ENCODE measurements at places on chromosomes 7 and 10.
A peak's percentile ranks its signal among the peaks of the same experiment; 100 is the strongest.

DNA sequence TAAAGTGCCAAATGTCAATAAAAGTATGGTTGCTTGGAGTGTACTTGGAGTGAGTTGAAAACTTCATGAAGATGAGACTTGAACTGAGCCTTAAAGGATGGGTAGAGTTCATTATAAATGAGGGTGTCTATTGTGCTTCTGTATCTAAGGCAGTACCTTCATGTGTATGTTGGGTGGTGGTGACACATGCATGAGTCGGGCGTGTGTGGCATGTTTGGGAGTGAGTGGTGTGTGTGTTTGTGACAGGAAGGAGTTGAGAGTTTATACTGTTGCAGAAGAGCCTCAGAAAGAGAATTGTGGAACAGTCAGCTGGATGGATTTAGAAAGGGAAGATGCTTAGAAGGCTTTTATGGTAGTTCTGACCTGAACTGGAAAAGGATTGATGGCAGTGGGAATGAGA is 6.0 kb upstream of the ZRANB1 start:
- no peak for DNase-seq

DNA sequence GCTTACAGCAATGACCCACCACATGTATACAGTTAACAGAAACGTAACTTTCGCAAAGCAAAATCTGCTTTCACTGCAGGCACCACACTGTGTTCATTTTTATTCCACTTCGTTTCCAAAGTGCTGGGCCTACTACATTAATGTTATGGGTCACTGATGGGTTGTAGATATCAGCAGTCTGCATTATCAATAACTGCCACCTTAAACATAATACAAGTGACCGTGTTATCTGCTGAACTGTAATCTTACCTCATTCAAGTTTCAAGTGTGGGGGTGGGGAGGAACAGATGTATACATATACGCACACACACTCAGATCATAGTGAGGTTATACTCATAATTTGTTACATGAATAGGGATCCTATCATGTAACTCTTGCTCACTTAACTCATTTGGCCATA is 21.1 kb downstream of the RNF32 start:
- no peak for DNase-seq

DNA sequence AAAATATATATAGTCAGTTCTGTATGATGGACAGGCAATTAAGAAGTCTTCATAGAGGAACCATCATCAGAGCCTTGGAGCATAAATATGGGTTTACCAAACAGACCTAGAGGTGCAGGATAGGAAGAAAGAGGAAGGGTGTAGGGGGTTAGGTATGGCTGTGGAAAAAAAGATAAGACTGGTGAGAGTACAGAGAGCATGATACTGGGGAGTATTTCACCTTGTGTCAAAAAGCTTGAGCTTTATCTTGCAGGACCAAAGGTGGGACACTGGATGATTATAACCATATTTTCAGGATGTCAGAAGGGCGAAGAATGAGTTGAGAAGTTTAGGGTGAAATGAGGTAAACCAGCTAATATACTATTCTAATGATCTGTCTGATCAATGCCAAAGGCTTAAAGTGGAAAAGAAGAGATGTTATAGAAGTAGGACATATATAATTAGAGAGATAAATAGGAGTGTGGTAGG is 54.6 kb downstream of the MRPL32 start:
- DNase-seq: no peak

DNA sequence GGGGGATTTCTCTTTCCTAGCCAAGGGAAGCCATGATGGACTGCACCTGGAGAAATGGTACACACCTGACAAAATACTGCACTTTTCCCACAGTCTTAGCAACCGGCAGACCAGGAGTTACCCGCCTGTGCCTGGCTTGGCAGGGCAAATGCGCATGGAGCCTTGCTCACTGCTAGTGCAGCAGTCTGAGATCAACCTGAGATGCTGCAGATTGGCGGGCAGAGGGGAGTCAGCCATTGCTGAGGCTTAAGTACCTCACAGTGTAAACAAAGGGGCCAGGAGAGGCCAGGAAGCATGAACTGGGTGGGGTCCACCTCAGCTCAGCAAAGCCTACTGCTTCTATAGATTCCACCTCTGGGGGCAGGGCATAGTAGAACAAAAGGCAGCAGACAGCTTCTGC is 49.4 kb downstream of the OR13A1 start:
- DNase-seq: no peak

GRCh38 chr10:12768156-12769100 is 233.1 kb downstream of the CCDC3 start:
- DNase-seq: no peak

DNA sequence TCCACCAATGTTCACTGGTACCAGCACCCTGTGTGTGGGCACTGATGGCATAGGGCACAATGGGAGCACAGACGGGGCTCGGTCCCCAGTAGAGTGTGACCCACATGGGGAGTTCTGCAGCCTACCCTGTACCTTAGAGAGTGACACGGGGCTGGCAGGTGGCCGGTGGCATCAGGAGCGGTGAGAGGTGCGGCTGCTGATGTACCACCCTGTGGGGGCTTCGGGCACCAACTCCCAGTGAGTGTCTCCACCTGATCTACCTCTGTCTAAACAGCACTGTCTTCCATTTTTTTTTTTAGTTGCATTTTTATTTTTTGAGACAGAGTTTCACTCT is 4.1 kb downstream of the JAKMIP3 start:
- no peak for DNase-seq

- no peak for DNase-seq
Measured at GRCh38 chr7:47511699-47512370, 70.1 kb downstream of the TNS3 start.

GRCh38 chr10:80900661-80901060 is 363.0 kb downstream of the SH2D4B start:
- DNase-seq: no peak

DNA sequence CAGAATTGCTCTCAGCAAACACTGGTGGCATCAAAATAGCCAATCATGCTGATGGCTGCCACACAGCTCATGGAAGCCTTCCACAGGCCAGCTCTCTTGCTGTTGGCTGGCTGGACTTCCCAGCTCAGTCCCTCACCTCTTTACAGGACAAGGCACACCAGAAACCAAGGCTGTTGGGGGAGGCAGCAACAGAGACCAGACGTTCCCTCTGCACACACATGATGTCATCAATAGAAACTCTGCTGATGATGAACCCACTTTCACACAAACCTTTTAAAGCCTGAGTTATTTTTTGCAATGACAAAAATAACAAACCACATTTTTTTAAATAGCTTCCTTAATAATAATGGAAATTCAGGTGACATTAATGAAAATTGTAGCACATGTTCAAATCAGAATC is 300.9 kb upstream of the C7orf33 start:
- no peak for DNase-seq

GRCh38 chr7:154540596-154540995 is 462.3 kb downstream of the PAXIP1 start:
- DNase-seq: no peak

DNA sequence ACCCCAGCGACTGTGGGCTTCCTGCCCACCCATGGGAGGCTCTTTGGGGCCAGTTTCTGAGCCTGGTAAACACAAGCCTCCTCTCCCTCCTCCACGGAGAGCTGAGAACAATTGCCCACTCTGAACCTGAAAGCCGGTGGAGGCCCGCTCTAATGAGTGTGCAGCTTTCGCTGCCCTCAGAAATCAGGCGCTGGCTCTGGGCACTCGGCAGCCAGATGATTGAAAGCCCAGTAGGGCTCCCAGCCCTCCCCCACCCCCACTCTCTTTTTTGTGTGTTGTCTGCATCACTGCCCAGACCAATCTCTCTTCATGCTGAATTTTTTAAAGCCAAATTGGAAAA is 438.9 kb downstream of the RPS24 start:
- DNase-seq: no peak

- no peak for DNase-seq
Measured at GRCh38 chr10:62638062-62638477, 166.4 kb upstream of the ADO start.

DNA sequence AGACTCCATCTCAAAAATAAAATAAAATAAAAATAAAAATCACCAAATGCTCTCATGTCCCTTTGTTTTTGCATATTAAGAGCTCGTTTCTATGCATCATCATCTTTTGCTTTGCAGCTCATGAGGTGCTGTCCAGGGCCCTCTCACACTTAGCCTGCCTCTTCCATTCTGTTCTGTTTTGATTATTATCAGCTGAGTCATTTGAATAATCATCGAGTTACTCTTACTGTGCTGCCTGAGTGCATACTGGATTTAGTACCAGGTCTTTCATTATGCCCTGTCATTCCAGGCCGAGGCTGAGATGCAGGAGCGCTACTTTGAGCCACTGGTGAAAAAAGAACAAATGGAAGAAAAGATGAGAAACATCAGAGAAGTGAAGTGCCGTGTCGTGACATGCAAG is 33.0 kb downstream of the UCMA start:
- DNase-seq: no peak

DNA sequence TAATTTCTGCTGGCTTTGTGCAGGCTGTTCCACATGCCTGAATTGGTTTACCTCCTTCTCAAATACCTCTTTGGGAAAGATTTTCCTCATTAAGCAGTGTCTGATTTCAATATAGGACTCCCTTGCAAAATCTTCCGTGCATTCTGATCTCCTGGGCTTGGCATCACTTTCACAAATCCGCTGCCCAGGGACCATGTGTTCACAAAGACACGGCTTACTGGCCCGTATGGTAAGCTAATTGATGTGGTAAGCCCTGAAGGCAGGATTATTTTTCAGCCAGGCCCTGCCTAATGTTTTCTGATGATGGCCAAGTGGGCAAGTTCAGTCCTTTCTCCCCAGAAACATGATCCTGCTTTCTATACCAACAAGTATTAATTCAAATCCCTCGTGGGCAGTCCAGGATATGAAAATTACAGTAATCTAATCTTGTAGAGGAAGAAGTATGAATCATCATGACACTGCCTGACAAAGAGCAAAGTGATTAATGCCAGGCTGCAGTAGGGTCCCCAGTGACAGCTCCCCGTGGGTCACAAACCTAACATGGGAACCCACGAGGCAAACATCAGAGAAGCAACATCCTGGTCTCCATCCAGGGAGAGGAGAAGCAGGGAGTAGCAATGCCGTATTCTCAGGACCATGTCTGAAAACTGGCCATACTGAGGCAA is 11.6 kb upstream of the SVIL start:
- DNase-seq: no peak

GRCh38 chr7:151801782-151802468 is 75.0 kb downstream of the PRKAG2 start:
- no peak for DNase-seq

- DNase-seq: no peak
Measured at GRCh38 chr7:127957886-127958285, 73.4 kb downstream of the LRRC4 start.

DNA sequence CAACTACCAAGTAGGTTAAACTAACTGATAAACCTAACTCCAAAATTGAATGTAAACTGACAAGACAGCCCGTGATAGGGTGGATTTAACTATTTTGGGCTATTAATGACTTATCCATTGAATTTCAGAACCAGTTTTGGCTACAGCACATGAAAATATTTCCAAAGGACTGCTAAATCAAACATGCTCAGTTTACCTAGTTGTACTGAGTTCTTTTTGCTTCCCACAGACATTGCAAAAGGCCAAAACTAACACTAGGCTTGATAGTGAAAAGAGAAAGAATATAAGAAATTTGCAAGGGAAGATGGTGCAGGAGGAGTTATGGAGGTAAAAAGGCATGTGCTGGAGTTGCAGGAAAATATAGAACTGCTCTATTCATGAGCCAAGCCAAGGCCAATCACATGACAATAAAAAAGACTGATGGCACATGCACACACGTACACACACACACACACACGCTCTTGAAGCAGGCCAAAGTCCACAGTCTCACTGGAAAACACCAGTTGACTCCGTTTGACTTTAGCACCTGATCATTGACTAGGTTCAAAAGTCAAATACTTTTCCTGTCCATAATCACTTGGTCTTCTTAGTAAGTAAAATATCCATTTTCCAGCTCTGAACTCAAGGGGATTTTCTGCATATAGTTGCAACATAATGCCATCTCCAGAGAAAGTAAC is 76.0 kb upstream of the AGBL3 start:
- DNase-seq: no peak

- no peak for DNase-seq
Measured at GRCh38 chr7:121102619-121103018, 114.1 kb downstream of the CPED1 start.

DNA sequence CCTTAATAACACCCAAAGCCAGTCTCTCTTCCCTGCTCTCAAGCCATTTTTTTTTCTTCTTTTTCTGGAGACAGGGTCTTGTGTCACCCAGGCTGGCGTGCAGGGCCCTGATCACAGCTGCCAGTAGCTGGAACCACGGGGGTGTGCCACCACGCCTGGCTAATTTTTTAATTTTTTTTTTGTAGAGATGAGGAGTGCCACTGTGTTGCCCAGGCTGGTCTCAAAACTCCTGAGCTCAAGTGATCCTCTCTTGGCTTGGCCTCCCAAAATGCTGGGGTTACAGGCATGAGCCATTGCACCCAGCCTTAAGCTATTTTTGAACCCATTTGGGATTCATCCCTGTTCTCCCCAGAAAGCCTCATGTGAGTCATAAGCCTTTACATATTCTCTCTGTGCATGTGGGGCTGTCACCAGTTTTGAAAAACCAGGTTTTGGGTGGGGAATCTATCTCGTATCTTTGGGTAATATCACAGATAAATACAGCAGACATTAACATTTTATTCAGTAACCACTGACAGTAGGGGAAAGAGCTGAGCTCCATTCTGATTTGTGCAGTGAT is 15.5 kb downstream of the ZNF487 start:
- no peak for DNase-seq

DNA sequence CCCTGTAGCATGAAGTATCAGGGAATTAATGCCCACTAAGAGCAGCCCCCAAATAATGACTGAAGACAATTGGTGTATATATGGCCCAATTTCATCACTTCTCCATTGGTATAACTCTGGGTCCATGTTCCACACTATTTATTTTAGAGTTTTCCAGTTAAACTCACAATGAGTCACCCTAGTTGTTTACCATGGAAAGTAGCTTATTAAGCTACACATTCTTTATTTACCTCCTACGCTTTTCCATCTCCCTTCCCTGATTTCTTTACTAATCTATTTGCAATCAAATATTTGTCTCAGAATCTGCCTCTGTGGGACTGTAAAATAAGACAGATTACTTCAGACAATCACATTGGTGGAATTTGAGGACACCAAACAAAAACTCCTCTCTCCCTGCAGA is 655.6 kb downstream of the SORCS1 start:
- no peak for DNase-seq

- peak; percentile 13 for DNase-seq
Measured at GRCh38 chr7:155804897-155805825, 7.1 kb downstream of the SHH start.

GRCh38 chr7:14235056-14235455 is 245.6 kb upstream of the ETV1 start:
- DNase-seq: no peak

GRCh38 chr10:21315645-21316220 is 209.7 kb downstream of the SKIDA1 start:
- no peak for DNase-seq

GRCh38 chr10:132062116-132062515 is 3.6 kb upstream of the JAKMIP3 start:
- no peak for DNase-seq

Measured in activated T-helper 1 cell treated with Interleukin-2 at 50 U/mL for 16 hours (primary cell).